ENCODE measurements at places on chromosomes 4 and X.
A peak's percentile ranks its signal among the peaks of the same experiment; 100 is the strongest.

DNA sequence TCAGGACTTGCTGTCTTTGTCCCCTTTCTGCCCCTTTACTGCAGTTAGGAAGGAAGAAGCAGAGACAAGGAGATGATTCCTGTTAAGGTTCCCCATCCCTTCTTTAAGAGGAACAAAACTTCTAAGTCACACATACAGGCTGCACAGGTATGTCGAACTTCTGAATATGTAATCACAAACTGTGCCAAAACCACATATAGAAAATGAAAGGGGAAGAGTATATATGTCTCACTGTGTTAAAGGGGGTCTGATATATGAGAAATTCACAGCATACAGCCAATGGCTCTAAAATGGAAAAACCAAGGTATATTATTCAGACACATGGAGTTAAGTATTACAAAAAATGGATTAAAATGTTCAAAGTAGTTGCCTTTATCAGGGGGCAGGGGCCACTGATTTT is 11.7 kb downstream of the CFAP97 start:
- no peak for DNase-seq

GRCh38 chr4:108917255-108917654 is 154.4 kb upstream of the ETNPPL start:
- no peak for DNase-seq

GRCh38 chr4:169005453-169006099 is 4.5 kb downstream of the CBR4 start:
- no peak for DNase-seq

DNA sequence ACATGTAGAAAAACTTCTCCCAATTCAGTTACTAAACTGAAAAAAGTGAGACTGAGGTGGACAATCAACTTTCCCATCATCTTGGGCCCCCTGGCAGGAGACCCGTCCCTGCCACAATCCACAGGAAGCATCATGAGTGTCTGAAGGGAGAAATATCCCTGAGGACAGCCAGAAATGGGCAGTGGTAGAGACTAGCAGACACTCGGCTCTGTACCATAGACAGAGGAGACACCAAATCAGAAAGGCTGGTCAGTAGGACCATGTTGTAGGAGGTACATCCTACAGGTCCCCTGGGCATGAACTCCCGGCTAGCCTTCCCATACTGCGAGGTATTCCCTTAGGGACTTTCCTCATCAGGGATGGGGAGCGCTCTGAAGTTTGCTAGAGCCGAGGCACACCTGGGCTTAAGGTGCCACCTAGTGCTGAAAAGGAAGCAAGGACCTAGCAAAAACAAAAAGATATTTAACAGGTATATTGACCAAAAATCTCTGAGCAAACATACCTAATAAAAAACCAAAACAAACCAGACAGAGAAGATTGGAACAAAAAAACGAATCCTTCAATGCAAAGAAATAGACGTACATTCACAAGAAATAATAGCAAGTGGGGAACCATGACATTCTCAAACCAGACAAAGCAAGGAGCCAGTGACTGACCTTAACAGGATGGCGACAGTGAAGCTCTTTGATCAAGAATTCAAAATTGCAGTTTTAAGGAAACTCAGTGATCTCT is 55.6 kb downstream of the HAUS3 start:
- peak; percentile 73 for DNase-seq

GRCh38 chr4:105023668-105024055 is 123.0 kb upstream of the TET2 start:
- no peak for DNase-seq

DNA sequence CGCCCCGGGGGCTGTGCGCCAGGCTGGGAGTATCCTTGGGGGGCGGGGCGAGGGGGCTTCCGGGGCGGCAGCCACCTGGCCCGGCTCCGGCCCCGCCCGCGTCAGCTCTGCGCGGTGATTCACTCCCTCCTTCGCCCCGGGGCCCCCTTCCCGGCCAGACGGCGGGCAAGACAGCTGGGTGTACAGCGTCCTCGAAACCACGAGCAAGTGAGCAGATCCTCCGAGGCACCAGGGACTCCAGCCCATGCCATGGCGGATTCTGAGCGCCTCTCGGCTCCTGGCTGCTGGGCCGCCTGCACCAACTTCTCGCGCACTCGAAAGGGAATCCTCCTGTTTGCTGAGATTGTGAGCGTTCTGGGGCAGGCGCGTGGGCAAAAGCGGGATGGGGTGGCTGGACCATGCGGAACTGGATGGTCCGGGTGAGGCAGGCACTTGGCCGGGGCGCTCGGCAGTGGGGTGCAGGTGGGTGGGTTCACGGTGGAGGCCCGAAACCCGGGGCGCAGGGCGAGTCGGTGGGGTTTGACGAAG is at the start of gene PLP2:
Gene PLP2, plus strand, starts transcription at position 147 of the 528 bp plus-strand sequence. Its CDS starts 103 bp downstream, at position 250.
- peak; percentile 67 for DNase-seq

DNA sequence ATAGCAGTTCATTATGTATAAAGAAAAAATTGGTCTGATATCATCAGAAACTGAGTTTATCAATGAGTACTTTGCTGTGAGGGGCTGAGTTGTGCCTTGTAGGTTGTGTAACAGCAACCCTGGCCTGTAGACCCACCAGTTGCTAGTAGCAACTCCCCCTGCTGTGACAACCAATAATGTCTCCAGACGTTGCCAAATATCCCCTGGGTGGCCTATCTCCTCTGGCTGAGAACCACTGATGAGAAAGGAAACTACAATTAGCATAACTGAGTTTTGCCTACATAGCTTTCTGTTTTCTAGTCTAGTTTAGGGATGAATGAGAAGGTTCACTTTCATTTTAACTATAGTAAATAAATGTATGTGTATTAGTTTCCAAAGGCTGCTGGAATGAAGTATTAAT is 234.1 kb downstream of the CPE start:
- DNase-seq, result no peak

DNA sequence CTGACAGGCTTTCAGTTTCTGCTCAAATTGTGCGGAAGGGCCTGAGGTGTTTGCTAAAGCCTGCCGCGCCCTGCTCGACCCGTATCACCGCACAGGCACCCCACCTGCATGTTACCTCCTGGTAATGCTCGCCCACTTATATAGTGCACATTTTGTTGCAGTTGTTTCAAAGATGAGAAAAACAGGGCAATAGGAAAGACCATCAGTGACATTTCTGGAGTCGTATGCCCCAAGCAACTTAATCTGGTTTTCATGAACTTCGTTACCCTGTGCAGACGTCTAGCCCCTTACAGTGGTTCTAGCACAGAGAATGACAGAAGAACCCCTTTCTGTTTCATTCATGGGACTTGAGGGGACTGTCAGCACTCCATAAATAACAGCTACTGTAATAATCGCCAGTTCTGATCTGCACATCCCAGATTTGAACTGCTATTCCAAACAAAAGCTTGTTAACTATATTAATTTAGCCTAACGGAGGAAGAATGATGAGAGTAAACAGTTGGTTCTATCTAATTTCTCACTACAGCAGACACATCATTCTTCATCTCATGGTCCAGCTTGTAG is 940 bp upstream of the DCTD start:
- DNase-seq, result no peak

DNA sequence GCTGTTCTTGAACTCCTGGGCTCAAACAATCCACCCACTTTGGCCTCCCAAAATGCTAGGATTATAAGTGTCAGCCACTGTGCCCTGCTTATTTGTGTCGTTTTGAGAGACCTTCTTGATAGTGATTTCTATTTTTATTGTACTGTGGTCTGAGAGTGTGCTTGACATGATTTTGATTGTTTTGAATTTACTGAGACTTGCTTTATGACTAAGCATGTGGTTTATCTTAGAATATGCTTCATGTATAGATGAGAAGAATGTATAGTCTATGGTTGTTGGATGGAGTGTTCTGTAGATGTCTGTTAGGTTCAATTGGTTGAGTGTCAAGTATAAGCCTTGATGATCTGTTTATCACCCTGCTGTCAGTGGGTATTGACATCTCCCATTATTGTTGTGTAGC is 789.3 kb downstream of the IL1RAPL1 start:
- DNase-seq, result no peak

- DNase-seq, result no peak
Observed at GRCh38 chr4:8185295-8185694, 13.8 kb upstream of the SH3TC1 start.

DNA sequence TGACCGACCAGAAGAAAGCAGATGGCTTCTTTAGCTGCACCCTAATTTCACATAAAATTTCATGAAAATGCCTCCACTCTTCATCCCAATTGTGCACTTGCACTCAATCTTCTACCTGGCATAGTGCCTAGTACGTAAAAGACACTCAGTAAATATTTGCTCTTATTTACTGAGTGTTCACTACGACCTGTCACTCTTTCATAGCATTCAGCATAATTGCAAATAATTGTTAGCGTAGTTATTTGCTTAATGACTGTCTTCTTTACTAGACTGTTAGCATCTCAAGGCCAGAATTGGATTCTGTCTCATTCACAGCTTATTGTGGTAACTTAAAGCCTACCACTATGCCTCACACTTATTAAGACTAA is 130.2 kb downstream of the ENOX2 start:
- DNase-seq, result no peak

DNA sequence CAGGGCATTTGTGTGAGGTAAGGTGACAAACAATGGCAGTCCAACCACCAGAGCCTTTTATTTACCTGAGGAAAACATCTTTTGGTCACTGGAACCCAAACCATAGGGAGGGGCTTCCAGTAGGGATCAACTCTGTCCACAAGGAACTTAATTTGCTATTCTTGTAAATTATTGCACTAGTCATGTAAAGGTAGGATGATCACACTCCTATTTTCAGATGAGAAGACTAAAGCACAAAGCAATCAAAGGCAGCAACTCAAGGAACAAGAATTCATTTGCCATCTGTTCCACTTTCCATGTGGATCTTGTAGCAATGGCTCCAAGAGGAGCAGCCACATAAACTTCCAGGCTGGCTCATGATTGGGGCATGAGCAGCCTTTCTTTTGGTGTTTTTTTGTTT is 35.3 kb downstream of the CD99L2 start:
- DNase-seq, result no peak

DNA sequence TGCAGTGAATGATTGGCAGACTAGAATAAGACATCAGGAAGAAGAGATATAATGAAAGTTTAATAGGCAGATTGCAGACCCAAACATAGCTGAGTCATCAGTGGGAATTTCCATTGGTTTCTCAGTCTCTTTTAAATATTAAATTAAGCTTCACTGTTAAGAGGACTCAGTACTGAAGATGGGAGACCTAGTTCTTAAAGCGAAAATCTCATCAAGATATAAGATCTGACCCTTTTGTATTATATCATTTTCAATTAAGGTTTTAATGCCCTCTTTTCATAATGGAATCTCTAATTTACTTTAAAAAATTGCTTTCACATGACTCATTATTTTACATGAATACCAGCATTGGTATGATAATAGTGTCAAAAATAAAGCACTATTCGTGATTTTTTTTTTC is 168.9 kb upstream of the ATOH1 start:
- no peak for DNase-seq

DNA sequence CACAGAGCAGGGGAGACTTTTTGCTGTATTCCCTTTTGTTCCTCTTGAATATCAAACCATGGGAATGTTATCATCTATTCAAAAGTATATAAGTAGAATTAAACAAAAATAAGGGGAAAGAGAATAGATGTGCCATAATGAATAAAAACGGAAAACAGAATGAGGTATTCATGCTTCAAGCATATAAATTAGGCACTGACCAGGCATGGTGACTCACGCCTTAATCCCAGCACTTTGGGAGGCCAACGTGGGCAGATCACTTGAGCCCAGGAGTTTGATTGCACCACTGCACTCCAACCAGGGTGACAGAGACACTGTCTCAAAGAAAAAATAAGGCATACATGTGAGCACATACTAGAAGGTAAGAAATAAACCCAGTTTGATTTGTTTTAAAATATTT is 16.3 kb upstream of the NEUROG2 start:
- no peak for DNase-seq

GRCh38 chr4:169220447-169220846 is 50.3 kb downstream of the SH3RF1 start:
- DNase-seq, result no peak

DNA sequence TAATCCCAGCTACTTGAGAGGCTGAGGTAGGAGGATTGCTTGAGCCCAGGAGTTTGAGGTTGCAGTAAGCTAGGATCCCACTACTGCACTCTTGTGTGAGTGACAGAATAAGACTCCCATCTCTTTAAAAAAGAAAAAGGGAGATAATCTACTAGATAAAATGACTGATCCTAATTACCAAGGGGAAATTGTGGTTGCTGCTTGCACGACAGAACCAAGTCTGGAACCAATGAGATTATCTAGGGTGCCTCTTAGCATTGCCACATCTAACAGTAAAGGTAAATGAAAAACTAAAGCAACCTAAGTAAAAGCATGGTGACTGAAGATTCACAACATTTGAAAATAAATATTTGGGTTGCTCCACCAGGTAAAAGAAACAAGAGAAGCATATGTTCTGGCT is 185.1 kb downstream of the PDHA2 start:
- no peak for DNase-seq

DNA sequence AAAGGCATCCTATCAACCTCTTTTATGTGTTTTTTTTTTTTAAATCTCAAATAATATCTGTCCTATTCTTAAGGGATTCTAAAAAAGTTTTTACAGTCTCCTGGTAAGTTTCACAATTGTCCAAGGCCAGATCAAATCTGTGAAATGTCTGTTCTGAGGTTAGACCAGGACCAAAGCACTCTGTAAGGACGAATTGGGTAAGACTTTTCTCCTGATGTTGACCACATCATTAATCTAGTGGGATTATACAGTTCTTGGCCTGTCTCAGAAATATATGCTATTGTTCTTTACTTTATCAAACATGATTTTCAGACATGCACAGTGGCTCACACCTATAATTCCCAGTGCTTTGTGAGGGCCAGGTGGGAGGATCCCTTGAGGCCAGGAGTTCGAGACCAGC is 45.8 kb upstream of the TMEM131L start:
- DNase-seq, result no peak

GRCh38 chrX:46376246-46376885 is 168.9 kb downstream of the ZNF674 start:
- DNase-seq, result peak; percentile 82

DNA sequence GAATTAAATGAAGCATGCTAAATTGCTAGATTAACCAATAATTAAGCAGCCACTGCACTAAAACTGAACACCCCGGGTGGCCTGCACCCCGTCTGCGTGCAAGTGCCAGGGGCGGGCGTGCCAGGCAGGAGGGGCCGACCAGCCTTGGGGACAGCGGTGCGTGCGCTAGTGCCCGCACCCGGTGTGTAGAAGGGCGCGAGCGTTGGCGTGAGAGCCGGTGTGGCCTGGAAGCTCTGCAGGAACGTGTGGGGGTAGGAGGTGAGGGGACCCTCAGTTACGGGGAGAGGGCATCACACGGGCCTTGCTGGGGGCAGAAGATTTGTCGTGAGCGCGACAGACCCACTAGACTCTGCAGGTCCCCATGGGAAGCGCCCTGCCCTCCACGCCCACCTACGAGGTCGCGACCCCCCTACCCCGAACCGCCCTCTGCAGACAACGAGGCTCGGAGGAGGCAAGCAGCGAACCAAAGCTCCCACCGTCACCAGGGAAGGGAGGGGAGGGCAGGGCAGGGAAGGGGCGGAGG is 105.8 kb downstream of the FAM53A start:
- DNase-seq, result no peak

DNA sequence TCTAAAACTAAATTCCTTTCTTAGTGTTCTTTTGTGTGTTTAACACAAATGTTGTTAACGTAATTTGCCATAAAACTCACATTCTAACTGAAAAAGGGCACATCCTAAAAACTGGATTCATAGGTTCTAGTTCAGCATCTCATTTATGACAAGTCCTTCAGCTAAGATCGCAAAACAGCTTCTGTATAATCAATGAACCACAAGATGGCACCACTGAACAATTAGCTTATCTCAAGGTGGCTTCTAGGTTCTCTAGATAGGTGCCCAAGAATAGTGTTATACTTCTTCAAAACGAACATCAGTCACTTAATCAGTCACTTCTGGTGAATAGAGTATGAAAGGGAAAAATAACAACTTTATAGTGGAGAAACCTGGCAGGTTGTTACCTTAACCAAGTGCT is 54.3 kb downstream of the NRK start:
- DNase-seq, result peak; percentile 7

Measured in SW480 (cell line).